Smooth muscle cell of trachea (primary cell): ENCODE measurements at places on chromosomes 2 and 18. TPM values are rescaled to one million over a fixed set of nuclear protein-coding genes. Genes with fewer than 3 reads are reported as not detected.

CRYGD gene
- total RNA-seq = not detected in 2 replicates

SLC20A1 gene
- total RNA-seq = 50.4 and 77.5 TPM in 2 replicates

REG3G gene
- total RNA-seq = not detected in 2 replicates

SAG gene
- not detected in 2 replicates for total RNA-seq

NYAP2 gene
- total RNA-seq = not detected in 2 replicates

ARHGAP28 gene
- total RNA-seq = 13.4 and 21.5 TPM in 2 replicates

RAB6C gene
- total RNA-seq = not detected in 2 replicates

USP14 gene
- 17.5 and 56.1 TPM in 2 replicates for total RNA-seq

DGKD gene
- 6.8 and 9.8 TPM in 2 replicates for total RNA-seq

SIGLEC15 gene
- total RNA-seq = 3.1 and 5.7 TPM in 2 replicates

PROKR1 gene
- total RNA-seq = not detected in 2 replicates

STPG4 gene
- total RNA-seq = 0.17 TPM in 1 of 2 replicates, not detected in the other

FARP2 gene
- 39.0 and 46.6 TPM in 2 replicates for total RNA-seq

KLHL30 gene
- total RNA-seq = 0.29 and 0.66 TPM in 2 replicates

LYG2 gene
- not detected in 2 replicates for total RNA-seq

ASB18 gene
- total RNA-seq = not detected in 2 replicates

SLC38A11 gene
- total RNA-seq = 0.29 and 0.99 TPM in 2 replicates

PSMA8 gene
- total RNA-seq = not detected in 2 replicates
